Stimulated activated CD8-positive, alpha-beta memory T cell treated with anti-CD3 and anti-CD28 coated beads, Interleukin-12 subunit alpha, Interleukin-12 subunit beta, amount 100 ng/mL, for 1 hour (primary cell): ENCODE measurements at places on chromosomes 2 and 18.

- no peak for DNase-seq
Observed at GRCh38 chr2:114537777-114538176, 95.3 kb downstream of the DPP10 start.

- DNase-seq = no peak
Observed at GRCh38 chr2:235637896-235638295, 144.1 kb downstream of the AGAP1 start.

GRCh38 chr2:173159791-173160463 lies 84.3 kb downstream of the MAP3K20 start:
- DNase-seq = no peak

DNA sequence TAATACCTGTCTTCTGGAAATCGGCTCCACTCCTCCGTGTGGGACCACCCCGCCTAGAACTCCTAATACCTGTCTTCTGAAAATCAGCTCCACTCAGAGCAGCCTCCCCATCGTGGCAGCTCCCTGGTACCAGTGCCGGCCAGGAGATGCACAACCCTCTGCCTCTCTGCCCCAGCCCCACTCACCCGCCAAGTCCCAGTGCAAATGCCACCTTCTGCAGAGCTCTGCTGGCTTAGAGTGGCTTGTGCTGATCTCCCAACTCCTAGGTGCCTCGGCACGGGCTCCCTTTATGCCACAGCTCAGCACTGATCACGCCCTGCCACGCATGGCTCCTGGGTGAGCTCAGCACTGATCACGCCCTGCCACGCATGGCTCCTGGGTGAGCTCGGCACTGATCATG lies 258.5 kb downstream of the HDAC4 start:
- no peak for DNase-seq

- no peak for DNase-seq
Observed at GRCh38 chr2:240245184-240245583, 104.7 kb upstream of the OTOS start.

GRCh38 chr18:22694954-22695353 lies 238.2 kb upstream of the RBBP8 start:
- no peak for DNase-seq

- no peak for DNase-seq
Observed at GRCh38 chr2:72007402-72007801, 140.3 kb downstream of the CYP26B1 start.

DNA sequence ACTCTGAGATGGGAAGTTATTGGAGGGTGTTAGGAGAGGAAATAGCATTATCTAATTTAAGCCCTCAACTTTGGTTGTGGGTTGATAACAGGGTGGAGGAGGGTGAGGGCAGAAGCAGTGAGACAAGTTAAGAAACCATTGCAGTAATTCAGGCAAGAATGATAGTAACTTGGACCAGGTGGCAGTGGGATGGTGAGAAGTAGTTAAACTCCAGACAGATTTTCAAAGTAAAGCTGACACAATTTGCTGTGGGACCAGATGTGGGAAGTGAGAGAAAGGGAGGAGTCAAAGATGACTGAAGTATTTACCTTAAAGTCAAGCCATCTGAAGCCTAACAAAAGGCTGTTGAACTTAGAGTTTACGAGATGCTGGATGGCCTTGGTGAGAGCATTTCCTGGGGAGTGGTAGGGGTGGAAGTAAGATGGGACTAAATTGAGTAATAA lies 163.2 kb upstream of the KLF7 start:
- no peak for DNase-seq

DNA sequence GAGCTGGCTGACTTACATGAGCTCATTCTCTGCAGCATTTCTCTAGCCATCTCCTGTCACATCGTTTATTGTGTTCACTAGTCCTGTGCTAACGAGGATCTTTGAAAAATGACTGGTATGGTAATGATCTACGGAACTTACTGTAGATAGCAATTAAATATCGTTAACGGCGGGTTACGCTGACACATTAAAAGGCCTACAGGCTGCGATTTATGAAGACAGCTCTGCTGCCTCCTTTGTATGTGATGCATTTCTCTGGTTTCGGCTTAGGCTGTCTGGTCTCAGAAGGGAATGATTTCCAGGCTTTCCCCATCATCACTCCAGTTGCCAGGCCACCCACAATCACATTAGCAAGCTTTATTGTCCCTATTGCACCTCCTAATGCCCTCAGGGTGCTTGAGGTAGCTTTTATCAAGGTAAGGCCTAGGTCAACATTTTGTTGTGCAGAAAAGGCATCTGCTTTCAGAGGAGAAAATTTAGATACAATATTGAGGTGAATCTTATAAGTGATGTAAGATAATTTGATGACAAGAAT lies 284.4 kb downstream of the SOX11 start:
- DNase-seq = no peak

GRCh38 chr2:240520974-240521350 lies 36.8 kb downstream of the ANKMY1 start:
- no peak for DNase-seq

DNA sequence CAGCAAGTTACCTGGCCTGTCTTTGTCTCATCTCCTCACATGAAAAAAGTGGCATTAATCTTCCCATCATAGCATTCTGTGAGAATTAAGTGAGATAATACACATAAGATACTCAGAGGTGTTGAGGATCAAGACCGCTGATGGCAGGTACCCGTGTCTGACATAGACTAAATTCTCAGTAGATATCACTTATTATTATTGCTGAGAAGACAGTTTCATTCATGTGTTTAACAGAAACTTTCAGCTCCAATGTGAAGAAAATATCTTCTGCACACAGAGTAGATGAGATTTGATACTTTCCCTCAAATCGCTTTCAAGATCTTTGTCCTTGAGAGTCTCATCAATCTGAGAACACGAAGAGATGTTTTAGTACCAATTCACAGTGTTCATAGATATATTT lies 809.4 kb downstream of the TSN start:
- no peak for DNase-seq

- DNase-seq = no peak
Observed at GRCh38 chr18:27599202-27599829, 414.2 kb upstream of the CHST9 start.

GRCh38 chr2:114213808-114214207 lies 228.6 kb upstream of the DPP10 start:
- DNase-seq = no peak

DNA sequence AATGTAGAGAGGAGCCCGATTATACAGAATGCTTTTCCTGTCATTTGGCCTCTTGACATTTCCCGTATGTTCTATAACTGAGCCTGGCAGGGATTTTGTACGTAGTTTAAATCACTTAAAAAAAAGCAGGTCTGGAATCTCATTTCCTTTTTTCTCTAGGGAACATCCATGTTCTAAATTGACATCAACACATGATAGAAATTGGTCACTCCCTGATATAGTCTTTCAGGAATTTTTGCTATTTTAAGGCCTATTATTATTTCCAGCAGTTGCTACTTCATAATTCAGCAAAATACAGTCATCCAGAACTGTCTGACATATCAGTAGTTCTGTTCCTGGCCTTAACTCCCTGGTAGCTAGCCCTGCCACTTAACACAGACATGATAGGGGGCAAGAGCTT lies 565.7 kb upstream of the ZEB2 start:
- DNase-seq = no peak

DNA sequence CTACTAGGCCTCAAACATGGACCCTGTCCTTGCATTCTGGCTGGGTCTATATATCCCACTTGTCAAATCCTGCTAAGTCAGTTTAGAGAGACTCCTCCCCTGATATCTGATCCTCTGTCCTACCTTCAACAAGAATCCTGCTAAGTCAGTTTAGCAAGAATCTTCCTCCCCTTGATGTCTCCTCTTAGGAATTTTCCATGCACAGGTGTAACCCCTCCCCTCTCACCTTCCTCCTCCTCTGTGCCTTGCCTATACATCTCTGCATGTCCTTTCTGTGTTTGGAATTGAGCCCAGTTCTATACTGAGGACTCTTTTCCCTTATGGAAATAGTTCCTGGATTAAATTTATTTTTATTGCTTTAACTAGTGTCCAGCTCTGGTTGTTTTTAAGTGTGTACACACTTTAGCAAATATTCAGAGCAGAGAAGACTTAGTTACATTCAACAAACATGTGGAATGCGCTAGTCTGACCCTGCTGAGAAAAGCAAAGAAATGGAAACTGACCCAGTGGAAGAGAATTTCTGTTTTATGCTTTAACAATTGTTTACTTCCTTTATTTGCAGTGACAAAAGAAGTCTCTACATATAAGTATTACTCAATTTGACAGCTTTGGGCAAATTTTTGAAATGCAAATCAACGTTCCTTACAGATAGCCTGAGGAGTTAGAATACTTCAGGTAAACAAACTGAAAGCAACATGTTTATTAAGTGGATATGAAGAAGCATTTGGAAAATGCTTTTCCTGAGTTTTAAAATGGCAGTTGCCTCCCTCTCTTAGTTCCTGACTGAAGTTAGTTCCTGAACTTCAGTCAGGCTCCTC lies 80.6 kb downstream of the RIT2 start:
- DNase-seq = no peak

GRCh38 chr18:73009691-73010090 lies 141.9 kb upstream of the NETO1 start:
- no peak for DNase-seq

- DNase-seq = no peak
Observed at GRCh38 chr2:134583462-134583861, 135.3 kb downstream of the TMEM163 start.

GRCh38 chr2:143514413-143514812 lies 385.2 kb downstream of the ARHGAP15 start:
- DNase-seq = no peak

GRCh38 chr2:30232801-30233130 lies 1.4 kb downstream of the LBH start:
- no peak for DNase-seq

- no peak for DNase-seq
Observed at GRCh38 chr2:231356466-231356844, 39.1 kb upstream of the B3GNT7 start.

- DNase-seq = no peak
Observed at GRCh38 chr18:7728297-7728696, 161.2 kb downstream of the PTPRM start.

GRCh38 chr2:56583796-56584315 lies 400.1 kb downstream of the CCDC85A start:
- DNase-seq = no peak

GRCh38 chr18:74963820-74964446 lies 245.0 kb downstream of the PTGR3 start:
- DNase-seq = no peak

DNA sequence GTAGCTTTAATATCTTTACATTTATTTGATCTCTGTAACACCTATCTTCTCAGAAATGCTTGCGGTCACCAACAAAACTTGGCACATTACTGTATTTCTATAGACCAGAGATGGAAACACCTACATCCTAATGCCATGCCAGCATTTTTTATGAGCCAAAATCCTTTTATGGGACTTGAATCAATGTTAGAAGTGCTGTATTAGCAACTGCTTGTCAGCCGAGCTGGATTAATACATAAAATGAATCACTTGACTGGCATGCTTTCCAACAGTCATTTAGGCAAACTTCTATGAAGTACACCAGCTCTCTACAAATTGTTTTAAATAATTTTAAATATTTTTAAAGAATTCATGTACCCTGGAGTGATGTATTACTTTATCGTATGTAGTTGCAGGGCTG lies 272.9 kb upstream of the NRP2 start:
- DNase-seq = no peak

DNA sequence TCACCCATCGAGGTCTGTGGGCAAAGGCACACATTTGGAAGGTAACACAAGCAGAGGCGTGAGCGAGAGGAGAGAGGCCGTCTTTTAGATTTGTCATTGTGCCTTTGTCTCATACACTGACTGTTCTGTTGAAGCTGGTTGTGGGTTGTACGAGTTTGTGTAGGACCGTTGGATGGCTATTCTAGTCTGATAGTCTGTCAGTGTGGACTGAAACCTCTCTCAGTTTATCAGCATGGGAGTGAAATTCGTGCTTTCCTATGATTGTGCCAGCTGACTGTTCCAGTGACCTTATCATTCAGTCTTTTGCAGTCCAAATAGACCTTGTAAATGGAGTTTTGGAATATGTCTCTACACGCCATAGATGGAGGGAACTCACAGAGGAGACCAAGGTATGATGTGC lies 143.5 kb downstream of the LDLRAD4 start:
- DNase-seq = no peak

DNA sequence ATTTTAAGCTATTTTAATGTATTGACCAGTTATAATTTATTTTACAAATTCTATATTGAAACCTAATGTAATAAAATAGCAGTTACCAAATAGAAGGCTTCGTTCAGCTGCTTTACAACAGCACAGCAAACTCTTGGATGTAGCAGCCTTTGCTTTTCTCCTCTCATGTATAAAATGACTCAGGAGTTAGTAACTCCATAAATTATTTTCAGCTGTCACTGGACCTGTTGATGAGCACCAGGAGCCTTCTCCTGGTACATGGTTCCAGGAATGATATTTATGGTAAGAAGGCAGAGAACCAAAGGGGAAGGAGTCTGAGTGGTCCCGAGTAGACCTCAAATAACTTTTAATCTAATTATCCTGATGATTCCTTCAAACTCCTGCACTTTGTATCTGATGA lies 256.4 kb upstream of the NETO1 start:
- DNase-seq = no peak

- no peak for DNase-seq
Observed at GRCh38 chr2:71609029-71609428, 155.7 kb downstream of the DYSF start.

- no peak for DNase-seq
Observed at GRCh38 chr18:7177116-7177744, 53.7 kb upstream of the LRRC30 start.

DNA sequence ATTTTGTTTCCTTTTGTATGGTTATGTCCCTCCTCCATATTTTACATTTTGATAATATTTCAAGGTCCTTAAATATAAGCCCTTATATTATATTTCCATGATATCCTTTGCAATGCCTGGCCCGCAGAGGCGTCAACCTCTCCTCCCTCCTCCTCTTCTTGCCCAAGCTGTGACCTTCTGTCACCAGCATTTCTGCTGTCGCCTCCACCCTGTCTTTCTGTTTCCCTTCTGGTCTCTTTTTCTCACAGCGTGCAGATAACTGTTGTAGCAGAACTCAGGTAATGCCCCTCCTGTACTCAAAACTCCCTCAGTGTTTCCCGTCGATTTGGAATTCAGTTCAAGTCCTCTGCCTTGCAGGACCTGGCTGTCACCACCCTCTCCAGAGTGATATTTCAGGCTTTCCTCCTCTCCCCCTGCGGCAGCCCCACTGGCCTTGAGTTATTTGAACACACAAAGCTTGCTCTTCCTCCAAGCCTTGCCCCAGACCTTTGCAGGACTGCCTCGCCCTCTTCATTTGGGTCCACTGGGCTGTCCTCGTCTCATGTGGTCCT lies 709.3 kb downstream of the DCDC2C start:
- no peak for DNase-seq

- no peak for DNase-seq
Observed at GRCh38 chr2:83162421-83162820, 1296.7 kb downstream of the SUCLG1 start.
